ENCODE measurements at places on chromosomes 7 and 10. TPM values are rescaled to one million over a fixed set of nuclear protein-coding genes. Genes with fewer than 3 reads are reported as not detected.

STK31 gene
- 0.20 TPM for total RNA-seq

IL6 gene
- 0.94 TPM for total RNA-seq

SEMA3D gene
- 0.11 TPM for total RNA-seq

OR2A42 gene
- not detected for total RNA-seq

DNA sequence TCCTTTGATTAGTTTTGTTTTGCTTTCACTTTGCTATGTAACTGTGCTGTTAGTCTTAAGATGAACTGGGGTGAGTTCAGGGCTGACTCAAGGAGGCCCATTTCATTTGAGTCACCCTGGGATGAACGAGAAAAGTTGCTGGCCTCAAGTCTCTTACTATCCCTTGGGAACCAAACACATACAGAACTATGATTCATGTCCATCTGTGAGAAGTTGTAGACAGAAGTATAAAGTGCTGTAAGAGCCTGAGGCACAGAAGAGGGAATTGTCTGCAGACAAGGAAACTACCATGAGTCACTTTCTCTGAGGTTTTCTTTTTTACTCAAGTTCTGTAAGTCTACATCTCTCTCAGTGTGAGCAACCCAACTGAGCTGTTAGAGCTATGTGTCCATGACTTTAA lies 179.8 kb upstream of the CSTF2T start:
- no peak for DNase-seq

- no peak for DNase-seq
Observed at GRCh38 chr7:120108376-120108775, 164.6 kb upstream of the KCND2 start.

Data from K562 (cell line).